Stimulated activated CD8-positive, alpha-beta memory T cell treated with anti-CD3 and anti-CD28 coated beads, Interleukin-7, amount 100 ng/mL, for 48 hours (primary cell): ENCODE measurements at places on chromosomes 11 and 22.

DNA sequence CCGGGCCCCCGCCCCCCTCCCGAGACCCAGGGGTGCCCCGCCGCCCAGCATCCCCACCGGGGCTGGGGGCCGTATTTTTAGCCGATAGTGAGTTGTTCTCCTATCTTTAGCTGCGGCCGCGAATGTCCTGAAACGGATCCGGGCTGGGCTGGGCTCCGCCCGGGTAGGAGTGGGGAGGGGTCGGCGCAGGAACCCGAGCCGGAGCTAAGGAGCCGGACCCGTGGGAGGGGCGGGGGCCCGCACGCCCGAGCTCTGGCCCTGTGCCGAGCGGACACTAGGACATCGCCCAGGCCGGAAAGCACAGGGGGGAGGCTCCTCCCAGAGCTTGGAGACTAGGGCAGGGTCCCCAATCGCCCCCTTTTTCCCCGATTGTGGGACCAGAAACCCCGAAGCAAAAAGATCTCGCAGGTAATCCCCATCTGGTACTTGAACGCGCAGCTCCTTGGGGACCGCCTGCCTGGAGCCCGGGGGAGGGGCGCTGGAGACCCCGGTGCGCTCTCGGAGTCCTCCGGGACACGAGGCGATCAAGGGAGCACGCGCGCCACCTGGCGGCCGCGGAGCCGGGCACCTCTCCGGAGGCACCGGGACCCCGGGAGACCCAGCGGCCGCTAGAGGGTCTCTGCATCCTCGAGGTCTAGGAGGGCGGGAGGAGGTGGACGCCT is 669 bp downstream of the CDC42EP2 start:
- DNase-seq, result peak; percentile 63

- no peak for DNase-seq
Measured at GRCh38 chr22:36673821-36674220, 29.7 kb downstream of the CACNG2 start.

DNA sequence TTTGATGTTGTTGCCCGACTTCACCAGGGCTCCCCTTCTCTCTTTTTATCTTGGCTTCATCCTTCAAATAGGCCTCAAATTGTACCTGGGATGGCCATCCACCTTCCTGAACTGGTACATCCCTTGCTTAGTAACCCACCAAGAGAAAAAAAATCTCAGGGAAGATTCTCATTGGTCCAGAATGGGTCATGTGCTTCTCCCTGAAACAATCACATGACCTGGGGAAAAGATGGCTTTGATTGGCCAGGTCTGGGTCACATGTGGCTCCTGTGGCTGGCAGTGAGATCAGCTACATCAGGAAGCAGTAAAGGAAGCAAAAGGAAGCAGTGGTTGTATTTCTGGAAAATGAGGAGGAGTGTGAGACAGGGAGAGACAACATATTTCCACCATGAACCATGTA is 540.2 kb downstream of the MIAT start:
- no peak for DNase-seq

DNA sequence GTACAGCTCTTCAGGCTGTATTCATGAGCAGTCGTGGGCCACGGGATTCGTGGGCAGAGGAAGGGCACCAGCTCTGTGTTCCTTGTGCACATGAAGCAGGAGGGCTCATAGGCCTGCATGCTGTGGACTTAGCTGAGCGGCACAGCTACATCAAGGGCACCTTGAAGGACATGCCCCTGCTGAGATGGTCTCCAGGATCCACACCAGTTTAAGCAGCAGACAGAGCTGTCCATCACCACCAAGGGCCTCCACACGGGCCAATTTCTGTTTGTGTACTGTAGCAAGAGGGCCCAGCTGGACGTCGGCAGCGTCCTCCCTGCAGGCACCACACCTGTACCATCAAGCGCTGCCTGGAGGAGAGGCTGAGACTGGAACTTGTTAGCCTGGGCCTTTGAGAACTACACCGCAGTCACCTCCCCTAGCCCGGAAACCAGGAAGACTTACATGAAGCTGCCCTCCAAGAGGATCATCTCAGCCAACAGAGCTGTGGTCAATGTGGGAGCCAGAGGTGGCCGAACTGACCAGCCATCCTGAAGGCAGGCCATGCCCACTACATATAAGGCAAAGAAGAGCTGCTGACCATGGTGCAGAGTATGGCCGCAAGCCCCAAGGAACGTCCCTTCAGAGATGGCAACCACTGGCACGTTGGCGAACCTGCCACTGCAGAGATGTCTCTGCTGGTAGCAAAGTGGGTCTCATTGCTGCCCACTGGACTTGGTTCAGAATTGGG is 32.7 kb upstream of the GNB1L start:
- no peak for DNase-seq

DNA sequence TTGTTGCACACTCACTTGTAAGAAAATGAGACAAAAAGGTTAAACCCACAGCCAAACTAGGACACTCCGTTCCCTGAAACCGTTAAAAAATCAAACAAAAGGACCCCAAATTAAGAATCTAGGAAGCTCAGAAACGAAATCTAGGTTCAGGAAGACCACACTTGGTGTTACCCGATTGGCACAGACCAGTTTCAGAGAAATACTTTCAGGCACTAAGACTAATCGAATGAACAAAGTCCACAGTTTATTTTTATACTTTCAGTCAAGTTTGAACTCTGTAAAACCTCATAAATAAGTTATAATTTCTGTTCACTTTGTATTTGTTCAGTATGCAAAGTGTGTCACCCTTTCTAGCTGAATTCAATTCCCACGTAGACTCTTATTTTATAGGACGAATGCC is 38.8 kb upstream of the TTC12 start:
- no peak for DNase-seq

DNA sequence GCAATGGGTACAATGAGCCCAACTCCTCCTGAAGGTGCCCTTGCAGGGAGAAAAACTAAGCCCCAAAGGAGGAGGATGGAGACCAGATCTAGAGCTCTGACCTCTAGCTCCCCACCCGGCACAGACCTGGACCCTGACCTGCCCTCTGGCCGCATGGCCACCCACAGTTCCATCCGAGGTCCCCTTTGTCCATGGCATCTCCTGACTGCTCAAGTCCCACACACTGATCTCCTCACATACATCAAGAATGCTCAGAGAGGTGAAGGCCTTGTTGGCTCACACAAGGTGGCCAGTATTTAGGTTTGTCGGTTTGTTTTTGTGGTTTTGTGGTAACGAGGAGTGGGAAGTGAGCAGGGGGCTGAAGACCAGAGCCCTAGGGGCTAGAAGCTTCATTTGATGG is 423.5 kb upstream of the B3GAT1 start:
- no peak for DNase-seq
